ENCODE measurements at places on chromosomes 2 and 18. TPM values are rescaled to one million over a fixed set of nuclear protein-coding genes. Genes with fewer than 3 reads are reported as not detected.

The EPB41L3 gene
- 7.9 TPM for polyA plus RNA-seq

The MYCN gene
- 100 TPM for polyA plus RNA-seq

The CAPN13 gene
- polyA plus RNA-seq = 1.5 TPM

The CFAP221 gene
- 0.14 TPM for polyA plus RNA-seq

The C18orf54 gene
- polyA plus RNA-seq = 6.7 TPM

The CCDC148 gene
- polyA plus RNA-seq = 0.45 TPM

The ALLC gene
- polyA plus RNA-seq = not detected

The STK39 gene
- polyA plus RNA-seq = 13.7 TPM

The METTL21A gene
- polyA plus RNA-seq = 31.3 TPM

The FER1L5 gene
- 0.23 TPM for polyA plus RNA-seq

The L3MBTL4 gene
- 1.0 TPM for polyA plus RNA-seq
